ENCODE measurements at places on chromosomes 13 and 19.

GRCh38 chr13:51093574-51093973 is 17.5 kb downstream of the C13orf42 start:
- no peak for DNase-seq

- no peak for DNase-seq
Observed at GRCh38 chr13:44739539-44739938, 163.4 kb upstream of the TSC22D1 start.

- no peak for DNase-seq
Observed at GRCh38 chr19:48556163-48556562, 4.2 kb downstream of the SULT2B1 start.

GRCh38 chr13:22517544-22517943 is 663.2 kb upstream of the SGCG start:
- DNase-seq = no peak

- no peak for DNase-seq
Observed at GRCh38 chr13:98454389-98454881, 122.5 kb downstream of the STK24 start.

DNA sequence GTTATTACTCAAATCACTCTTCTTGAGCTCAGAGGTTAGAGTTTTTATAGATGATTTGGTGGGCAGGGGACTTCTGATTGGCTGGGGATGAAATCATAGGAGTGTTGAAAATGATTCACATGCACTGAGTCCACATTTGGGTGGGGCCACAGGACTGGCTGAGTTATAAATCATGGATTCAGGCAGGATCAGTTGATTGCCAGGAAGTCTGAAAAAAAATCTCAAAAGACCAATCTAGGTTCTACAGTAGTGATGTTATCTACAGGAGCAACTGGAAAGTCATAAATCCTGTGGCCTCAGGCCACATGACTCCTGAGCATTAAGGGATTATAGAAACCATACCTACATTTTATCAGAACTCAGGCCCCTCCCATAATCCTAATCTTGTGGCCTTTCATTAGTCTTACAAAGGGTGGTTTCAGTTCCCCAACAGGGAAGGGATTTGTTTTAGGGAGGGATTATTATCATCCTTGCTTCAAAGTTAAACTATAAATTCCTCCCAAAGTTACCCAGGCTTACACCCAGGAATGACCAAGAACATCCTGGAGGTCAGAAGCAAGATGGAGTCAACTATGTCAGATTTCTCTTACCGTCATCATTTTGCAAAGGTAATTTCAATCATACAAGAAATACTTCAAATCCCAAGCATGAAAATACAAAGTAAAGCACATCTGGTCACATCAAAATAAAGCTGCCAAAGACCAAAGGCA is 5.6 kb upstream of the CCDC70 start:
- no peak for DNase-seq

DNA sequence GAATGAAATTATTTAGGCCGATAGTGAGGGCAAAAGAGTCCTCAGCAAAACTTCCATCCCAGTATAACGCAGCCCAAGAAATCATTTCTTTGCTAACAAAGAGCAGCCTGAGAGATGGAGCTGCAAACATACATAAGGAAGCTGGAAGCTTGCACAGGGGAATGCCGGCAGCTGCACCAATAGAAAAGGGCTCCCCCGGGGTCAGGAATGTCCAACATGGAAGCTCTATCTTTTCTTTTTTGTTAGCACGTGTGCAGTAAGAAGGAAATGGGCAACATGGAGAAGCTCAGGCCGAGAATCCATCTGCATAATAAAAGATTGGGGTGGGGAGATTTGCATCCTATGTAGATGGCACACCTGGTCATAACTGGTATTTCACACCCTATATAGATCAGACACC is 1363.5 kb upstream of the PCDH20 start:
- no peak for DNase-seq

DNA sequence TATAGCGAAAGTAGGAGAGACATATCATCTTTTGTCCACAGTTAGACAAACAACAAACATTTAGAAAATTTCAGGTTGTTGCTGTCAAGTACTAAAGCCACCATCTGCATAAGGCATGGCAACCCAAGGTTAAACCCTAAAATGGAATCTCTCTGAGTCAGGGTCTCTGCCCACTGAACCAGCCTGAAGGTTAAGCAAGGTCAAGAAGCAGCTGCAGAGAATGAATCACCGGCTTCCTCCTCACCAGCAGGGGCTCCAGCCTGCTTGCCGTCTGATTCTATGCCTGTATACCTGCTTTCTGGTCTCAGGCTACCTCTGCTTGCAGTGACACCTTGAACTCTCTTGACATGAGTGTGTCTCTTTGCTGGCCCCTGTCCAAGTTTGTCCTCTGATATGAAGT is 726.2 kb upstream of the SGCG start:
- no peak for DNase-seq

- DNase-seq = no peak
Observed at GRCh38 chr19:44998025-44998424, 3.2 kb upstream of the RELB start.

DNA sequence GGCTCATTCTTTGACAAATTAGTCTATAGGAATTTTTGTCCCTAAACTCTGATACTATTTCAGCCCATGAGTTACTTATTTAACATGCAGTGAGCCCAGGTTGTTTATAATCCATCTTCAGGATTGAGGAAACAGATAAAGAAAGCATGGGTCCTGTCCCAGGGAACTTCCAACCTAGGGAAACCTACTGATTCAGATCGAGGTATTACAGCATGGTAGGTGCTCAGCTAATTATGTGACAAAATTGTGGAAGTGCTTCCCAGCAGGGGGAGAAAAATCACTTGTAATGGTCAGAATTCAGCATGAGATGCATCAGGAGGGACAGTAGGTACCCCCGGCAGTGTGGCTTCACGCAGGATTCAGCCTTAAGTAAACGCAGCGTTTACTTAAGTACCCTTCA is 171.3 kb downstream of the NUFIP1 start:
- no peak for DNase-seq

- DNase-seq = no peak
Observed at GRCh38 chr19:32388393-32388855, 17.1 kb upstream of the DPY19L3 start.

Data from stimulated activated CD8-positive, alpha-beta memory T cell treated with anti-CD3 and anti-CD28 coated beads, Interleukin-12 subunit alpha, Interleukin-12 subunit beta, amount 100 ng/mL, for 1 hour (primary cell).